ENCODE measurements at places on chromosomes 2 and 18. TPM values are rescaled to one million over a fixed set of nuclear protein-coding genes. Genes with fewer than 3 reads are reported as not detected.

MBD2 gene
- total RNA-seq = 116 TPM

PEX13 gene
- 18.5 TPM for total RNA-seq

C2orf81 gene
- 6.2 TPM for total RNA-seq

SCN9A gene
- total RNA-seq = not detected

IGFBP2 gene
- total RNA-seq = 39.1 TPM

ADAM23 gene
- total RNA-seq = not detected

AKAIN1 gene
- not detected for total RNA-seq

REG3A gene
- total RNA-seq = not detected

FAM228B gene
- 4.1 TPM for total RNA-seq

All from activated naive CD8-positive, alpha-beta T cell treated with anti-CD3 and anti-CD28 coated beads for 36 hours (primary cell).